Stimulated activated CD8-positive, alpha-beta memory T cell treated with anti-CD3 and anti-CD28 coated beads, Interleukin-7, amount 100 ng/mL, for 4 hours (primary cell): ENCODE measurements at places on chromosomes 5 and 9.
A peak's percentile ranks its signal among the peaks of the same experiment; 100 is the strongest.

DNA sequence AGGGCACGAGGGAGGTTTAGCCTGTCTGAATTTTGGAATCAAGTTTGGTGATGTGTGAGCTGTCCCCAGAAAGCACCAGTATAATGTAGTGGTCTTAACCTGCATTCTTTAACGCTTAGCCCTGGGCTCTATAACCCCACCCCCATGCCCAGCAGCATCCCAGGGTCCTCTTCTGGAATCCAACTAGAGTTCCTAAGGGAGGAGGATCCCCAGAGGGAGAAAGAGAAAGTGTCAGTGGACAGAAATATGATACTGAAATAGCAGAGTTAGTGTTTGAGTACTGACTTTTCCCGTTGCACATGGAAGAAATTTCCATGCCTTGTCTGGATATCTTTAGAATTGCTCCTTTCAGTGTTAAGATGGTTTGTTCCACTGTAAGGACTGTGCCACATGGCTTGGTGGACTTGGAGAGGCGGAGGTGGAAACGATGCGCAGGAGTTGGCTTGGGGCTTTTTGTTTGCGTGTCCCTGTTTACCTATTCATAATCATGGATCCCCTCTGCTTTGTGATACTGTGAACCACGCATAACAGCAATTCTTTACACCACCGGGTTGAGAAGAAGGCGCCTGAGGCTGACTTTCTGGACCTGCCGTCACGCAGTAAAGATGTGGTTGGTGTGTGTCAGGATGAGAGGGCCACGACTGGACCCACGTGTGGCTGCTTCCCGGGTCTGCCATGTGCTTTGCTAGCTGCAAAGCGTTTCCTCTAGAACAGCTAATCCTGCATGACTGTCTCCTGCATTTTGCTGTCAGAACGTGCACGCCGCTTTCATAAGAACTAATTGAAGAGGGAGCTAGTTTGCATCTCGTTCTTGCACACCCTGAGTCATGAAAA is 142.3 kb downstream of the SMARCA2 start:
- peak; percentile 2 for DNase-seq

- no peak for DNase-seq
Observed at GRCh38 chr9:129103595-129103965, 7.0 kb downstream of the CRAT start.

DNA sequence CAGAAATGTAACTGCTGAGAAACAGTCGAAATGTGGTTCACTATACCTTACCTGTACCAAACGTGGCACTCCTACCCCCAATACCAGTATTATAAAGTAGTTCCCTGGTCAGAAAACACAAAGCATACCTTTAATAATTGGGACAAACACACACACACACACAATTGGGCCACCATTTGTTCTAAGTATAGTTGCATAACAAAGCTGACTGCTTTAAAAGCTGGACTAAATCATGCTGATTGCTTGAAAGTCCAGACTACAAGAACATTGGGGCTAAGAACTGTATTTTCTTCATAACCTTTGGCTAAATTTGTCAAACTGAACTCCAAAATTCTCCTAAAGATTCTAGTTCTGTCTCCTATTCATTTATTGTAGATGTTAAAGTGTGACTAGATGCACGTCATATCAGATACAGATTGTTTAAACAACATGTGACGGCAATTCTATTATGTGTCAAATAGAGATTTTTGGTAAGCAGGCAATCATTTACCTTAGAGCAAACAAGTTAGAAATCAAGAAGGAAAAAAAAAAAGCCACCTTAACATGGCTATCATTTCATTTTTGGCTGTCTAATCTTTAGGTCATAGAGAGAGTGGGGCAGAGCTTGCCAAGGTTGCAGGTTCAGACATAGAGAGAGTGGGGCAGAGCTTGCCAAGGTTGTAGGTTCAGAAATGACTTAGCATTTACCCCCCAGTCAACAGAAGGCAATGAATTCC is 265.1 kb downstream of the ARL15 start:
- DNase-seq = no peak

GRCh38 chr5:180290568-180291233 is 1.2 kb downstream of the MAPK9 start:
- no peak for DNase-seq

DNA sequence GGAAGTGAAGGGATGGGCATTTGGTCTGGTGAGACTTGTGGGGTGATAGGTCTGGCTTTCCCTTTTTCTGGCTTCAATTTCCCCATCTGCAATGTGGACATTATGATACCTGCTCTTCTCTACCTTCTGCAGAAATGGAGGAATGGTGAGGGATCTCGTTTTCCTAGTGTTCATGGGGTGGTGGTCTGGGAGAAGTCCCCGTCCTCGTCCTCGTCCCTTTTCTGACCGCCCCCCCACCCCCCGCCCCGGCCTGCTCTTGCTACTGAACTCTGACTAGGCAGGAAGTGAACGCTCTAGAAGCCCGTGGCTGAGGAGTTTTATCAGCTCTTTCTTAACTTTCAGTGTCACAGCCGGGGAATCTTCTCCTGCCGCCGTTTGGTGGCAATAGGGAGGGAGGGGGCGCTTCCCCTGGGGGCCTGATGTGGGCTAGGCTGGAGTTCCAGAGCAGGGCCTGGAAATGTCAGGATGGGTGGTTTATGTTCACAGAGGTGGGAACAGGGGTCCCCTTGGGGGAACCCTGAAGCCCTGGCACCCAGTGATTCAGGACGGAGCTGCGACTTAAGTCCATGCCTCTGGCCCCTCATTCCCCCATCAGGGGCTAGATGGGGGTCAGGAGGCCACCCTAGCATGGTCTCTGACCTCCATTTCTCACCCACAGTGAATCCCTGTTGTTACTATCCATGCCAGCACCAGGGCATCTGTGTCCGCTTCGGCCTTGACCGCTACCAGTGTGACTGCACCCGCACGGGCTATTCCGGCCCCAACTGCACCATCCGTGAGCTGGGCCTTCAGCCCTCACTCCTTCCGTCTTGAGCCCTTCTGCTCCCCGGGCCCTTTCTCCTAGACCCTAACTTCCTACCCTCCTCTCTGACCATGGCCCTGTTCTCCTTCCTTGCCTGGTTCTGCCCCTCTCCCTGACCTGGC is 6.7 kb downstream of the PTGS1 start:
- no peak for DNase-seq

DNA sequence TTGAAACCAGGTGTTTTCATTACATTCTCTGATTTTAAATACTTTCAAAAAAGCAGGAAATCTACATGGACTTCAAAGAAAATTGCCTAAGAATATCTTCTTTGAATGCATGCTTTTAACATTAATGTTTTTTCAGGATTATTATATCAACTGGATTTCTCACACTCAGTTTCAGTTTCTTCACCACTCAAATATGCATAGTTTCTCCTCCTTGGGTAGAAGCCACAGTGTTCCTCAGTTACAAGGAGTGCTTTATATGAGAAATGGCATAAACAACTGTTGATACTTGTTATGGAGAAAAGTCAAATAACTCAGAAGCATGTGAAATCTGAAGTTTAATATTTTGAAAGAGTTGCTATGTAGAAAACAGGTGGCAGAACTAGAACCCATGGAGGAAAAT is 196.9 kb downstream of the DMRTA1 start:
- DNase-seq = no peak
